ENCODE measurements at places on chromosomes 1 and 21. TPM values are rescaled to one million over a fixed set of nuclear protein-coding genes. Genes with fewer than 3 reads are reported as not detected.

DNA sequence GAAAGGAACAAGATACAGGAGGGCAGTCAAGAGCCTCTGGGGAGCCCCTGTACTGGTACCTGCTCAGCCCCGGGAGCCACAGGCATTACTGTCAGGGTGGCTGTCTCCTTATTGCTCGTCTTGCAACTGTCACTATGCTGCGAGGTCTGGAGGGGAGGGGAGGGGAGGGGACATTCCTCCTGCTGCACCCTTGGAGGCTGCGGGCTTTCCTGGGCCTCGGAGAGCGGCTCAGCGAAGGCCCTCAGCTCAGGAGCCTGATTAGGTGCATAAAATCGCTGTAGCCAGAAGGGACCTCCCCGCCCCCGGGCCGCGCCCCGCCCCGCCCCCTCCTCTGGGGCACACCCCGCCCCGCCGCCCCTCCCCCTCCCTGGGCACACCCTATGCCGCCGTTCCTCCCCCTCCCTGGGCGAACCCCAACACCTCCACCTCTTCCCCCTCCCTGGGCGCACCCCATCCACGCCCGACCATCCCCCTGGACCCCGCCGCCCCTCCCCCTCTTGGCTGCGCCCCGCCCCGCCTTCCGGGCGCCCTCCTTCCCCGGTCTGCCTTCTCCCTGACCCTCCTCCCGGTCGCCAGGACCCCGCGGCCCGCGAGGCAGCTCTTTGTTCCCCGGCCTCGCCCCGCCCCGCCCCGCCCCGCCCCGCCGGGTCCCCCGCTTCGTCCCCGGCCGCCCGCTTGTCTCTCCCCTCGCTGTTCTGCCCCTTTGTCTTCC lies 35.5 kb downstream of the CACHD1 start:
- H3K27ac ChIP-seq: peak overlapping the region; percentile 90
- H3K27me3 ChIP-seq: no peaks in the 10 kb centered on the region
- H3K4me1 ChIP-seq: peaks cover 14% of the 10 kb centered on the region
- H3K4me3 ChIP-seq: peak overlapping the region; percentile 92

SLC22A15 gene
- total RNA-seq: 1.6 TPM

GRCh38 chr1:43011020-43011419 lies 52.4 kb upstream of the SLC2A1 start:
- H3K27me3 ChIP-seq: peaks cover 19% of the 10 kb centered on the region
- H3K4me3 ChIP-seq: no peak overlapping the region
- H3K36me3 ChIP-seq: no peaks in the 10 kb centered on the region
- H3K4me1 ChIP-seq: peaks cover 4% of the 10 kb centered on the region

FAM163A gene
- not detected for total RNA-seq

TNFRSF1B gene
- total RNA-seq: 215 TPM

- peaks cover 3% of the 10 kb centered on the region for H3K36me3 ChIP-seq
- peak overlapping the region; percentile 94 for H3K27ac ChIP-seq
- peaks cover 2% of the 10 kb centered on the region for H3K27me3 ChIP-seq
- peaks cover 44% of the 10 kb centered on the region for H3K4me1 ChIP-seq
- peak; percentile 61 for DNase-seq
- peak overlapping the region; percentile 73 for H3K4me3 ChIP-seq
Observed at GRCh38 chr1:31848381-31848897, 32.6 kb upstream of the SPOCD1 start.

HPDL gene
- total RNA-seq: 10.3 TPM

GRCh38 chr1:203340112-203340790 lies 10.7 kb downstream of the FMOD start:
- H3K36me3 ChIP-seq: no peaks in the 10 kb centered on the region
- no peak overlapping the region for H3K4me3 ChIP-seq
- no peak for DNase-seq
- peaks cover 14% of the 10 kb centered on the region for H3K4me1 ChIP-seq
- no peak overlapping the region for H3K27ac ChIP-seq

DNA sequence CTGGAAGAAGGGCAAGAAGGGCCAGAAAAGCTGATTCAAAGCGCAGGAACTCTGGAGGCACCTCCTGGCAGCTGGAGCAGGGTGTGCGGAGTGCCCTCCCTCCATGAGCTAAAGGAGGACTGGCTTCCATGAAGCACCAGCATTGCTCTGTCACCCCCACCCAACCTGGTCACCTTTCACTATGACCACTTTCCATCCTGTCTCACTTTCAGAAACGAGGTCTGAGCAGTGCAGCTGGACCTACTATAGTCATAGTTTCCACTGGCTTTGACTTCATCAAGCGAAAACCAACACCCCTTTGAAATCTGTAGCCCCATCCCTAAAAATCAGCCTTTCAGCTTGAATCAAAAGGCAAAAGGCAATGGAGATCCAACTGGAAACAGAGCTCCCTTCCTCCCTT lies 84.8 kb upstream of the CACNA1E start:
- DNase-seq: no peak
- no peaks in the 10 kb centered on the region for H3K27me3 ChIP-seq
- peaks cover 43% of the 10 kb centered on the region for H3K4me1 ChIP-seq
- peaks cover 8% of the 10 kb centered on the region for H3K36me3 ChIP-seq

DNA sequence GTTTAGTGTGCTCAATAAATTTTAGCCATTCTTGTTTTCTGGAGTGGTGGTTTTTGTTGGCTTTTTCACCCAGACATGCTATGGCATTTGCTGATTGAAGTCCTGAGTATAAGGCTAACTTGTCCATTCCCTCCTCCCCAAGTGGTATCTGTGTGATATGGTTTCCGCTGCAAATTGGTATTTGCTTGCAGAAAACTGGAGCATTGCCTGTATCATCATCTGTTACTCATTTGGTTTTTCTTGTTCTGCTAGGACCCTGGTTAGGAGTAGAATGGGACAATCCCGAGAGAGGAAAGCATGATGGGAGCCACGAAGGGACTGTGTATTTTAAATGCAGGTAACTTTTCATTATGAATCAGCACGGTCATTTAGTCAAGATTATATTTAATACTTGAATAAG lies 34.0 kb downstream of the TBCE start:
- H3K27ac ChIP-seq: no peak overlapping the region
- peaks cover 5% of the 10 kb centered on the region for H3K36me3 ChIP-seq
- H3K4me1 ChIP-seq: peaks cover 1% of the 10 kb centered on the region
- no peak overlapping the region for H3K4me3 ChIP-seq
- no peak for DNase-seq

KCNN3 gene
- 0.06 TPM for total RNA-seq

- H3K4me1 ChIP-seq: no peaks in the 10 kb centered on the region
- H3K4me3 ChIP-seq: no peak overlapping the region
- H3K36me3 ChIP-seq: no peaks in the 10 kb centered on the region
Observed at GRCh38 chr1:119384591-119384990, 16.0 kb downstream of the HAO2 start.

DIO1 gene
- total RNA-seq: not detected

OR2L3 gene
- total RNA-seq: not detected

IGSF21 gene
- not detected for total RNA-seq

MYOG gene
- total RNA-seq: not detected

GNG4 gene
- not detected for total RNA-seq

- peaks cover 20% of the 10 kb centered on the region for H3K27me3 ChIP-seq
- DNase-seq: no peak
- no peak overlapping the region for H3K27ac ChIP-seq
- H3K36me3 ChIP-seq: no peaks in the 10 kb centered on the region
Observed at GRCh38 chr1:43932786-43933385, 715 bp upstream of the ARTN start.

SLC45A3 gene
- 0.17 TPM for total RNA-seq

MIA3 gene
- total RNA-seq: 80.7 TPM

- no peaks in the 10 kb centered on the region for H3K27me3 ChIP-seq
- H3K27ac ChIP-seq: peak overlapping the region; percentile 80
- no peak for DNase-seq
- H3K36me3 ChIP-seq: peaks cover 25% of the 10 kb centered on the region
- peaks cover 60% of the 10 kb centered on the region for H3K4me1 ChIP-seq
- H3K4me3 ChIP-seq: peak overlapping the region; percentile 33
Observed at GRCh38 chr1:40399984-40400704, 26.6 kb downstream of the SMAP2 start.

GBP5 gene
- total RNA-seq: 228 TPM

Measured in activated naive CD8-positive, alpha-beta T cell treated with anti-CD3 and anti-CD28 coated beads, Interleukin-2, amount 10 ng/mL, durations not matched to agents 7 days and 5 days (primary cell).